ENCODE measurements at places on chromosomes 2 and 18. TPM values are rescaled to one million over a fixed set of nuclear protein-coding genes. Genes with fewer than 3 reads are reported as not detected.

- DNase-seq: no peak
These were observed 182.8 kb downstream of the EIPR1 start for GRCh38 chr2:3194828-3195227.

DNA sequence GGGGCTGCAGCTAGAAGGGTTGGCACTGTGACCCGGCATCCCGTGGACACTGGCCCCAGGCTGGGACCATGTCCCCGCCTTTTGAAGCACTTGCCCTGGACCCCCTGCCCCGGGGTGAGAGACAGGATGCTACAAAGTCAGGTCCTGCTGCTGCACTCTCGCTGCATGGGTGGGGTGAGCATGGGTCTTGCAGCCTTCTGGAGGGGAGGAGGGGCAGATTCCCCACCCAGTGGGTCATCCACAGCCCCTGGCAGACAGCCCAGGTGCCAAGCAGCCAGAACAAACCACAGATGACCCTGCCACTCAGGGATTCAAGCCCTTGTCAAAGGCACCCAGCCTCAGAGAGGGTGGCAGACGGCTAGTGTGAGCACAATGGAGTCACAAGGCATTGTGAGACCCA, 5.7 kb upstream of the NMUR1 start:
- DNase-seq: no peak

GRCh38 chr2:7012141-7012764, 95.0 kb downstream of the RNF144A start:
- DNase-seq: peak; percentile 65

DNA sequence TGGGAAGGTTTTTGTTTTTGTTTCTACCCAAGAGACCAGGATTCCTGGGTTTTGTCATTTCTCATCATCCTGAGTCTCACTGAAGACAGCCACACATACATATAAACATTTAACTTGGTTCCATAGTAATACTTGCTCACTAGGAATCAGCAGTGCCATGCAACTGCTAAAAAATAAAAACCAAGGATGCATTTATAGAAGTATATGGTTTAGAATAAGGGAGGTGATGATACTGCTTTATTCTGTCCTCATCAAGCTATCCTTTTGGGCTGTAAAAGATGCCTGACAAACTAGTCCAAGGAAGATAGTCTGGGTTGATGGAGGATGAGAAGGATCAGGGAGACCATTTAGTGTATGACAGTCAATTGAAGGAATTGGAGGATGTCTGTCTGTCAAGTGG, 740 bp downstream of the SPATA3 start:
- DNase-seq: no peak

DNA sequence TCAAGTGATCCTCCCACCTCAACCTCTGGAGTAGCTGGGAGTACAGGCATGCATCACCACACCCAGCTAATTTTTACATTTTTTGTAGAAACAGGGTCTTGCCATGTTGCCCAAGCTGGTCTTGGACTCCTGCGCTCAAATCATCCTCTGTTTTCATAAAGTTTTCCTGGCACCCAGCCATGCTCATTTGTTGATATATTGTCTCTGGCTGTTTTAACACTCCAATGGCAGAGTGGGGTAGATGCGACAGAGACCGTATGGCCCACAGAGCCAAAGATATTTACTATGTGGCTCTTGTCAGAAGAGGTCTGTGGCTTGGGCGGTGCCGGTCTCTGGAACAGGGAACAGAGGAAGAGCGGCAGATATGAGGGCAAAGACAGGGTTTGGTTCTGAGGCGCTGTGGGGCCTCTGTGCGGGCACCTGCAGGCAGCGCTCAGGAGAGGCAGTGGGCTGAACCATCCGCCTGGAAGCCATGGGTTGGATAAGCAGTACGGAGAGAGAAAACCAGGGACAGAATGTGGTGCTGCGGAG, 50.2 kb downstream of the CENPO start:
- no peak for DNase-seq

DNA sequence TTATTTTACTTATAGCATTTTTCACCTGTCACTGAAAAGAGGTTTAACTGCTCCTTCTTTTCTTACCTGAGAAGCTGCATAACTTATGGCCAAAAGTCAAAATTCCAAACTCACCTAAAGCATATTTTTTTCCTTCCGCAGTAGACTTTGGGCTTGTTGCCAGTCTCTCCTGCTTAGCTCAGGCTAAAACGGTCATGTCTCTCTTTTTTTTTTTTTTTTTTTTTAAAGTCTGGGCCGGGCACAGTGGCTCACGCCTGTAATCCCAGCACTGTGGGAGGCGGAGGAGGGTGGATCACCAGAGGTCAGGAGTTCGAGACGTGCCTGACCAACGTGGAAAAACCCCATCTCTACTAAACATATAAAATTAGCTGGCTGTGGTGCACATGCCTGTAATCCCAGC, 113.5 kb downstream of the RTN4 start:
- peak; percentile 19 for DNase-seq

- DNase-seq: peak; percentile 32
These were observed 11.1 kb upstream of the KCMF1 start for GRCh38 chr2:84959566-84960506.

- DNase-seq: no peak
These were observed 92.5 kb upstream of the SLC35G4 start for GRCh38 chr18:11516751-11517503.

DNA sequence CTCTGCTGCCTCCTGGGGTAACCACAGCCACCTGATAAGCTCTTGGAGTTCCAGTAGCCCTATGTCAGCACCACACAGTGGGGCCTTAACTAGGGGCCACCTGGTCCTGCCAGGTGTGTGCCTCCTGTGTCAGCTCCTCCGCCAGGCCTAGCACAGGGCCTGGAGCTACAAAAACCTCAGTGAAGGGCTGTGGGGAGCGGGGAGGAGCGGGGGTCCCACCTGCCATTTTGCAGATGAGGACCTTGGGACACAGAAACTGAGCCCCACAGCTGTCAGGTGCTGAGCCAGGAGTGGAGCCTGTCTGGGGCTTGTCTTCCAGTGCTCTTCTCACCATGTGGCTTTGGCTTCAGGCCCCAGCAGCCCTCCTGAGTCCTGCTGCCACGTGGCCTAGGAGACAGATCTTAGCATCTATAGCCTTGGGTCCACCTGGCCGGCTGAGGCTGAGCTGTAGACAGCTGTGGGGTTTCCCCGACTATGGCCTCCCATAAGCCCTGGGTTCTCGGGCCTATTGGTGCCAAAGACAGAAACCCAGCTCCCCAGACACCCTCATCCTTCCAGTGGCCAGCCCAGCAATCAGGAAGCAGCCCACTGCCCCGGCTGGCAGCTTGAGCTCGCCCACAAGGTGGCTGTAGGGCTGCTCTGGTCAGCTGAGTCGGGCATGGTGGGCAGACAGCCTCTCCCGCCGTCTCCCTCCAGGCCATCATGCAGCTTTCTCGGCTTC, 104.5 kb upstream of the MCFD2 start:
- DNase-seq: no peak

DNA sequence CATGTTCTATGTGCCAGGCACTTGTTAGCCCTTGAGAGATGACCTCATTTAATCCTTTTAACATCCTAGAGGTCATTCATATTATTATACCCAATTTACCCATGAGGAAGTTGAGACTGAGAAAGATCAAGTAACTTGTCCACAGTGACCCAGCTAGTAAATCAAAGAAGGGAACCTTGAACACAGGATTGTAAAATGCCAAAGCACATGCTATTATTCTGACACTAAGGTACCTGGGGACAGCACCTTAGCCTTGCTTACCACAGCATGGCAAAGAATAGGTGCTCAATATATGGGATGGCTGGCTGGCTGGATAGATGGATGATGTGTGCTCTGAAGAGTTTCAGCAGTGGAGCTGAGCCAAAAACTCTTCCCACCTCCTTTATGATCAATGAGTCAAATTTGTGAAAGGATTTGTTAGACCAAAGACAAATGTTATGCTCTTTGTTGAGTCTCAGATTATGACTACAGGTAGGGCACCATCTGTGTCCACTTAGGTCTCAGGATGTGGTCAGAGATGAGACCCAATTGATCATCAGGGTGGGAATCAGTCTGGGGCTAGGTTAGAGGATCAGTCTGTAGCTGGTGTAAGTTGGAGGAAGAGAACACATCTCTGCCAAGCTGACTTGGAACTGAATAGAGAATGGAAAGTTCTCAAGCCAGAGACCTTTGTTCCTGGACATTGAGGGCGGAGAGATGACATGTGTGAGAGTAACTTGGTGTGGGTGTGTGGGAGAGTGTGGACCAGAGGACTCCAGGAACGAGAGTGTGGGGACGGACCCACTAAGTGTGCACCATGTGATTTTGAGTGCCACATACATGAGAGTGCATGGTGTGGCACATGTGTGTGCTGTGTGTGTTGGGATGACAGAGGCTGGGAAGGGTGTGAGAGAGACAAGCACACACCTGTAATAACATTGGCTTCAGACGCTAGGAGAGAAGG, 16.3 kb upstream of the PKDCC start:
- no peak for DNase-seq

DNA sequence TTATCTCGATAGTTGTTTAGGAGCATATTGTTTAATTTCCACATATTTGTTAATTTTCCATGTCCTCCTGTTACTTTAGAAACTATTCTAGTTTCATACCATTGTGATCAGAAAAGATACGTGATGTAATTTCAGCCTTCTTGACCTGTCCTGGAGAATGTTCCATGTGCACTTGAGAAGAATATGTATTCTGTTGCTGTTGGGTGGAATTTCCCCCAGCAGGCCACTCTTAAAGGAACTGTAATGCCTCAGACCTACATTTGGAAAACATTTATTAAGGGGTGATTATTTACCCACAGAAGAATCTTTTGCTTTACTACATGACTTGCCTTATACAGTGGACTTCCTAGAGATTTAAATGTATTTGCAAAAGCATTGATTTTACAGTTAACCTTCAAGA, 55.5 kb downstream of the LIMS1 start:
- no peak for DNase-seq

- DNase-seq: no peak
These were observed 185.9 kb upstream of the TPO start for GRCh38 chr2:1227274-1227900.

GRCh38 chr2:39671604-39672003, 5.9 kb downstream of the TMEM178A start:
- DNase-seq: peak; percentile 84

DNA sequence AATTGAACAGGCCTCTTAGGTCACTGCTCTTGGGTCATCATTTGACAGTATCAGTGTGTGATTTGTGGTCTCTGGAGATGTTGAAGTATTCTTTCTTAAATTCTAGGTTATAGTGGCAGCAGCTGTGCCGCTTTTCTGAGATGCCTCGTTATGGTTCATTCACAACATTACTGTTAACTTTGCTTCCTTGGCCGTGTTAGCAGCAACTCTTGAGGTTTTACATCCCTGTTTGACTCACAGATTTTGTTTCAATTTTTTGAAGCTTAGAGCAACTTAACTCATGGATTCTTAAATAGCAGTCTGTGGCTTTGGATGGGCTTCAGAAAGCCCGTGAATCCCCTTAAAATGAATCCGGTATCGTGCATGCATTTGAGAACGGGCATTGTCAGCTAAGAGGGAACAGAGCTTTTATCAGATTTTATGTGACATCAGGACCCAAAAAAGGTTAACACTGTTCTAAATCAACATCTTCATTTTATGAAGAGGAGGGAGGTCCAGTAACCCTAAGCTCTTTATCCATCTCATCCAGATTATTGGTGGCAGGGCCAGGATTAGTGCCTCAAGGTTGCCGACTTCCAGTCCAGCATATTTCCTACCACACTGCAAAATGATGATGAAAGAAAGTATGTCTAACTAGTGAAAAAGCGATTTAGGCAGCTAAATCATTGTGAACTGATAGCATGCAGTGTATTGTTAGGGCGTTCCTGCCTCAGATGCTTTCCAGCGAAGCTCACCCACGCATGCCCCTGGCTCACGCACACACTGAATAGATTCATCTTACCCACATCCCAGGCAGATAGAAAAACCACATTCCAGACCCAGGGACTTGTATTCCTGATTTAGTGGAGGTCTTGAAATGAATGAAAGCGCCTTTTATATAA, 5.1 kb downstream of the TRIB2 start:
- DNase-seq: no peak

PCARE gene
- total RNA-seq: not detected

EVX2 gene
- total RNA-seq: not detected

KIDINS220 gene
- total RNA-seq: 166 TPM

TUBA4B gene
- total RNA-seq: not detected
